Sigmoid colon (tissue), 7 donors: ENCODE measurements at places on chromosomes 5 and 9.

- no peaks in the 10 kb centered on the region for H3K4me1 ChIP-seq
- no peak overlapping the region for H3K4me3 ChIP-seq
- H3K27me3 ChIP-seq = no peaks in the 10 kb centered on the region
- H3K36me3 ChIP-seq = no peaks in the 10 kb centered on the region
- no peak overlapping the region for H3K27ac ChIP-seq
Measured at GRCh38 chr9:98178874-98179850, 13.3 kb downstream of the CORO2A start.

GRCh38 chr5:176614805-176615478, 5.0 kb upstream of the GPRIN1 start:
- no peak overlapping the region for H3K4me3 ChIP-seq
- H3K36me3 ChIP-seq = no peaks in the 10 kb centered on the region
- H3K27ac ChIP-seq = no peak overlapping the region
- H3K27me3 ChIP-seq = peaks cover 23% of the 10 kb centered on the region

- H3K36me3 ChIP-seq = no peaks in the 10 kb centered on the region
- no peak for DNase-seq
- no peak overlapping the region for H3K4me3 ChIP-seq
- H3K27ac ChIP-seq = no peak overlapping the region
Measured at GRCh38 chr9:77987081-77987656, 44.4 kb downstream of the GNAQ start.

DNA sequence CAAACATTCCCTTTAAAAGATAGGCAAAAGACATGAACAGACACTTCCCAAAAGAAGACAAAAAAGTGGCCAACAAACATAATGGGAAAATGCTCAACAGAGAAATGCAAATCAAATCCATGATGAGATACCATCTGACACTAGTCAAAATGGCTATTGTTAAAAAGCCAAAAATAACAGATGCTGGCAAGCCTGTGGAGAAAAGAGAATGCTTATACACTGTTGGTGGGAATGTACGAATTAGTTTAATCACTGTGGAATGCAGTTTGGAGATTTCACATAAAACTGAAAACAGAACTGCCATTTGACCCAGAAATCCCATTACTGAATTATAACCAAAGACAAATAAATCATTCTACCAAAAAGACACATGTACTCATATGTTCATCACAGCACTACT, 58.3 kb upstream of the WDR41 start:
- no peaks in the 10 kb centered on the region for H3K27me3 ChIP-seq
- no peak overlapping the region for H3K27ac ChIP-seq
- H3K36me3 ChIP-seq = no peaks in the 10 kb centered on the region
- H3K4me3 ChIP-seq = no peak overlapping the region
- H3K4me1 ChIP-seq = no peaks in the 10 kb centered on the region
